CD4-positive, alpha-beta T cell treated with Interleukin-1 beta for 1 hour (primary cell): ENCODE measurements at places on chromosomes 2 and 18.

GRCh38 chr2:23939987-23940717, at the start of gene UBXN2A:
UBXN2A (plus strand) TSS chr2:23940463; CDS start chr2:23958315, 17,852 bp downstream.
- peak; percentile 79 for DNase-seq

- no peak for DNase-seq
Observed at GRCh38 chr2:145464866-145465265, 944.9 kb upstream of the ZEB2 start.

- no peak for DNase-seq
Observed at GRCh38 chr2:126836761-126837679, 61.7 kb upstream of the TEX51 start.

DNA sequence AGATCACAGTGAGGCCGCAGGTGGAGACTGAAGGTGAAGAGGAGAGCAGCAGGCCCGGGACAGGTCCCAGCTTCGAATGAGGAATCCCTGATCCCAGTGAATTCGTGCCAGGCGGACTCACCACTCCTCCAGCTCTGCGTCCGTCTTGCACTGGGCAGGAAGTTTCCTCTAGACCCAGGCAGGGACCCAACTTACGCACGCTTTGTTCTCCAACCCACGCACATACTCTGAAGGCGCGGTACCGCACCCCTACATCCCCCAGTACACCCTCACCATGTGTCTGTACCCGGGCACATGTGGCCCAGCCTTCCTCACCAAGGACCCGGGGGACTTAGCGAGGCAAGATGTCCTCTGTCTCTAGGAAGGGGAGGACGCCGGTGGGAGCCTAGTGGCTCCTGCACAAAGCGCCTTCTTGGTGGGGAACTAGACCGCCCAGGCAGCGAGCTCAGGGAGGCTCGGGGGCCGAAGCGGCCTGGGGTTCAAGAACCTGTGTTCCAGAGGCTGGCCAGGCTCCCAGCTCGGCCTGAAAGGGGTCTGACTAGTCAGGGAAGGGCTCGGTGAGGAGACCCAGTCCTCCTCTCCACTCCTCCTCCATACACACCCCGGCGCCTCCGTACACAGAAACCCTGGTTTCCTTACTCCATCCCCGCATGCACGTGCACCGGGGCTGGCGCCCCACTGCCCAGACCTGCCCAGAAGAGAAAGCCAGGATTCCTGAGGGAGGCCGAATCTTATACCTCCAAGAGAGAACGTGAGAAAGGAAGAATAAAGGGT, 38.3 kb upstream of the ATP6V1B1 start:
- DNase-seq, result no peak

GRCh38 chr2:59791004-59791618, 762.3 kb downstream of the BCL11A start:
- DNase-seq, result no peak

DNA sequence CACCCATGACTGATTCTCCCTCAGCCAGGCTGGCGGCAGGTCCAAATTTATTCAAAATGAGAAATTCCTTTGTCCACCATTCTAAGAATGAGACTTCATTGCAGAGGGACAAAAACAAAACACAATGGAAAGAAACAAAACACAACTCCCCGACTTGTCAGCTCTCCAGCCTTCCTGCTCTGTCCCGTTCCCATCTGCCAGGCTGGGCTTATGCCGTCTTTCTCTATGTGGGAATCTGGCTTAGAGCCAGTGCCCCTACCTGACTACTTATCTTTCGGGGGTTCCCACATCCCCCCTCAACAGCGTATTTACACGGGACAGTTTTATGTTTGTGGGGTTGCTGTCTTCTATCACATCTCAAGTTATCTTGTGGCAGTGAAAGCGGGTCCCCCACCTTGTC, 13.8 kb downstream of the CELF4 start:
- no peak for DNase-seq

- no peak for DNase-seq
Observed at GRCh38 chr18:50401888-50402287, 27.0 kb downstream of the SKA1 start.

DNA sequence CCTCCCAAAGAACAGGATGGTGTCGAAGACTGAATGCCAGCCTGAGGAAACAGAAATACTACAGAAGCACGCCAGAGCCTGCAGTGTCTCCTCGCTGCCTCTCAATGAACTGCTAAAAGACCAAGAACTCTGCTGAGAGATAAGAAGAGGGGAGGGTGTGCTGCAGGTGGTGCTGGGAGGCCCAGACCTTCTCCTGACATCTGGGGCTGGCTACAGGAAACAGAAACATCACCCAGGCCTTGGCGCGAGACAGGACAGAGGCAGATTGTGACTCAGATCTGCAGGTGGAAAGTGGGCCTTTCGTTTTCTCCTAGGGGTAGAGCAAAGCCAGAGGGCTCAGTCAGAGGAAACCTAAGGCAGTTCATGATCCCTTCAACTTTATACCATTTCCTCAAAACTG, 250.3 kb upstream of the TCF4 start:
- no peak for DNase-seq

GRCh38 chr2:240603081-240603835, 16.7 kb downstream of the CAPN10 start:
- no peak for DNase-seq

- no peak for DNase-seq
Observed at GRCh38 chr2:225763711-225764110, 364.2 kb downstream of the NYAP2 start.

DNA sequence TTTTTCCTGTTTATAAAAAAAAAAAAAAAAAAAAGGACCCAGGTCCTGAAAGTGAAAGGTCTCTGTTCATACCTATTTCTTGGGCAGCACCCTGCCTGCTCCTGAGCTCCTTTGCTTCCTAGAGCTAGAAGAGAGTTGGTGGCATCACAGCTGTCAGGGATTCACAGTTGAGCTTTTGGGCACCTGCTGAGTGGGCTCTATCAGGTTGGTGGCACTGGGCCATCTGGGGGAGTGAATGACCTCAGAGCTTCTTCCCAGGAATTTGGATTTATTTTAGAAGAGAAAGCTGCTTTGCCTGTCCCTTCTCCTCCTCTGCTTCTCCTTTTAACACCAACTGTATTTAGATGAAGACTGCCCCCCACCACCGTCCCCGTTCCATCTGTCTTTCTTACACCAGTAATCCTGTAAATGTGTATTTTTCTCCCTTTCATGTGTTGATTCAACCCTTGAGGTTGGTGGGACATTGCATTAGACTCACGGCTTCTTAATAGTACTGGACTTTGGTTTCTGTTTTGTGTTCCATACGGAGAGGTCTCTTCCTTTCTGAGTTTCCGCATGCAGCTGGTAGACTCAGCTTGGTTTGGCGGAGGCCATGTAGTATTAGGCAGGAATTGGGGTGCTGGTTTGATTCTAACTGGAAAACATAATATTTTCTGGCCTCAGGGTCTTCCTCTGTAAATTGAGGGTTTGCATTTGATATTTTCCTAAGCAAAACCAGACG, 7.6 kb upstream of the MGAT5 start:
- no peak for DNase-seq

DNA sequence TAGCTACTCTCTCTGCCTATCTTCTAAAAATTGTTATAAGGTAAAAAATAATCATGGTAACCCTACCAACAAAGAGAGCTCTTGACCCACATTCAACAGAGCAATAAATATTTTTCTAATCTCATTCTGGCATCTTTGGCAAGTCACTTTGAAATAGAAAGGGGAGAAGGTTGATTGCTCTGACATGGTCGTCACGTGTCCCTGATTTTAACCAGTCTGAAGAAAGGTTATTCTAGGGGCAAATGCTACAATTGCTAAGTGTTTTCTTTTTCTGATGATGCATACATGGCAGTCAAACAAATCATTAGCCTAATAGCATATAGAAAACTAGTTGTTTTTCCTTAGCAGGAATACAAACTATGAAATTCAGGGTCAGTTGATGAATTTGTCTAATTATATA, 153.3 kb upstream of the MAP3K20 start:
- no peak for DNase-seq

DNA sequence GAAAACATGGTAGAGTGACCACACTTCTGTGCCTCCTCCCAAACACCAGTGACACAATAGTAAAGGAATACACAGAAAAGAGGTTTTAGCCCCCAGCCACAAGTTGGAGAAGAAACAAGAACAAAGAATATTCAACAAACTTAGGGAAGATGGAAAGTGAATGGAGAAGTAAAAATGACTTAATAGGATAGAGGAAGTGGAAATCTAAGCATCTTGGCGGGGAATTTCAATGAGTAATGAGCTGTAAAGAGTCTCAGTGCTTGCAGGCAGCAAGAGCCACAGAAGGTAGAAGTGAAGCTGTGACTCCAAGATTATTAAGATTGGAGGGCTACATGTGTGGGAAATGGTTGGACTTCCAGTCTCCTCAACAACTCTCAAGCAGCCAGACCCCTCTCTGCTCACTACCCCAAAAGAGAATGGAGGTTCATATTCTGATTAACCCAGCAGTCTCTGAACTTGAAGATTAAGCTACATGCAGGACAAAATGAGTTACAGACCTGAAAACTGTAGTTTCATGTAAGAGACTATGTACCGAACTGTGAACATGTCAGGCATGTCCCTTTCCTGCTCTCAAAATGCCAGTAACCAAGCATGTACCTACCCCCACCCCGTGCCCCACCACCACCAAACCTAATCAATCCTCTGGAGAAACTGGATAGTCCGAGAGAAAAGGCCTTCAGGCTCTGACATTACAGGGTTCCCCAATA, 16.9 kb upstream of the HNRNPLL start:
- no peak for DNase-seq

DNA sequence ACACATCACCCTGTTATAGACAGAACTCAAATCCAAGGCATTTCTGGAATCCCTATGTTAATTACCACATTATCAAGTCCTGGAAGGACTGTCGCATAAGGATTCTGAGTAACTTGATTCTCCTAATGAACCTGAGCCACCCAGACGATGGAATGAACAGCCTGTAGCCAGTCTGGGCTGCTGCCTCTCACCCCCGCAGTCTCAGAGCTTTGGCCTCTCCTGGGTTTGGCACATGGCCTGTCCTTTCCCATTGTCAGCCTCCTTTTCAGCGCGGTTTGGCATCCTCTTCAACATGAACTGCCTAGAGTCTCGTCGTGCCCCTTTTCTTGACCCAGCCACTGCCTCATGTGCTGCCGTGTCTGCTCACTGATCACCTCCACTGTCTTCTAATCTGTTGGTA, 147.6 kb downstream of the SLC8A1 start:
- DNase-seq, result no peak

GRCh38 chr2:85318222-85319074, 9.3 kb downstream of the TGOLN2 start:
- DNase-seq, result peak; percentile 19

- DNase-seq, result no peak
Observed at GRCh38 chr2:74379851-74380789, at the start of gene DCTN1. DCTN1 (minus strand) TSS chr2:74380311; CDS start chr2:74380037, 274 bp downstream.

GRCh38 chr2:119155633-119156032, 2.9 kb downstream of the C1QL2 start:
- DNase-seq, result no peak

- DNase-seq, result no peak
Observed at GRCh38 chr2:61340242-61340641, 130.6 kb downstream of the USP34 start.

- DNase-seq, result no peak
Observed at GRCh38 chr2:7994397-7994951, 687.4 kb upstream of the ID2 start.

DNA sequence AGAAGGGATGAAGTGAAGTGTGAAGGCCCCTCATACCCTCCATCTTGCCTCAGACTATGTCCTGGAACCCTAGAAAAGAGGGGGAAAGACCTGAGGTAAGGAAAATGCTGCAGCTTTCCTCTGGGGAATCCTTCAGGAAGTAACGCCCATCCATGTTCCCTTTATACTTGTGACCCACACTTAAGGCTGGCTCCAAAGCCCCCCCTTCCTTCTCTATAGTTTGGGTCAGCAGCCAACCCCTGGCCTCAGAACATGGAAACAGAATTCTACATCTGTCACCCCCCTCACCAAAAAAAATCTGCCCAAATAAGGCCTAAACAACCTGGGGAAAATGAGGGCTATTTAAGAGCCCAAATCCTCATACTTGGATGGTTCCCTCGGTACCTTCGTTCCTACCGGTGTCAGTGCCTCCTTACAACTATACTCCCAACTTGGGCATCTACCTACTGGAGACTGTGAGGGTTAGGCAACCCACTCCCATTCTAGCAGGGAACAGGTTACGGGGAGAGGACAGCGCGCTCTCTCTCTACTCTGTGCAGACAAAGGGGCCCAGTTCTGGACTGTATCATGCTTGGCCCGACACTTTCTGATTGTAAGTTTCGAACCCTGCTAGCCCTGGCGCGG, 689 bp downstream of the OST4 start:
- DNase-seq, result no peak

- DNase-seq, result no peak
Observed at GRCh38 chr2:63788071-63788470, 53.6 kb upstream of the UGP2 start.

DNA sequence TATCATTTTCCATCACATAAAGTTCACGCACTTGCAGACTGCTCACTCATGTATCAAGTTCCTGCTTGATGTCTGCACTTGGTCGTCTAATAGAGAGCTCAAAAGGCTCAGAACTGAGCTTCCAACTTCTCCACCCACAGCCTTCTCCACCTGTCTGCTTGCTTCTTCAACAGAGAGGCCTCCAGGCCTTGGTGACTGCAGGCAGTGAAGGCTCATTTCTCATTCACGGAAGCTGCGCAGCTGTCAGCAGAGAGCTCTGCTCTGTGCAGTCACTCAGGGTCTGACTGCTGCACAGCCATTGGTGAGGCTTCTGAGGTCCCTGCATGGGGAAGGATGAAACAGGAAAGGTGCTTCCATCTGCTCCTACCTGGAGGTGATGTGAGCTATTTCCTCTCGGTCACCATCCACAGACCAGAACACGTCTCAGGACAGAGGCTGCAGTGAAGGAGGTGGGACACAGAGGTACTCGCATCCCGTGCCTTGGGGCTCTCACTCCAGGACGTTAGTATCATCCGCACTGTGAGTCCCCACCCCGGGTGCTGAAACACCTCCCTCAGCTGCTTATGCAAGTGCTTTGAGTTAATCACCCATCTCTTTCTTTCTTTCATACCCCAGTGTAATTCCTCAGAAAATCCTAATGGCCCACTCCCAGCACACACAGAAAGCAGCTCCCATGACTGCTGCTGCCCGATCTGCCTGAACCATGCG, 126.2 kb downstream of the TMEM18 start:
- DNase-seq, result no peak

DNA sequence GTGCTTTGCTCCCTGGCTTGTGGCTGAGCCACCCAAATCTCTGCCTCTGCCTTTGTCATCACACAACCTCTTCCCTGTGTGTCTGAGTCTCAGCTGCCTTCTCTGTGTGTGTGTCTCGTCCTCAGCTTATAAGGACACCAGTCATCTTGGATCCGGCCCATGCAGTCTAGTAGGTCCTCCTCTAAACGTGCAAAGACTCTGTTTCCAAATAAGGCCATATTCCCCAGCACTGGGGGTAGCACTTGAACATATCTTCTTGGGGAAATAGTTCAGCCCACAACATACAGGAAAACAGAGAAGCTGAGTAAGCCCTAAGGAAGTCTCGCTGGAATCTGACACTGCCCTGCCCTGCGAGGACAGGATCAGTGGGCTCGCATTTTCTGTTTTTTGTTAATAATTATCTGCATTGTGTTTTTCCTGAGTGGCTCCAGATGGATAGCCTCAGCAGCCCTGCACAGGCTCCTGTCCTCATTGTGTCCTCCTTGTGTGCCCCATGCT, 42.1 kb downstream of the MTCL1 start:
- no peak for DNase-seq
